ENCODE measurements at places on chromosomes 1 and 21.

DNA sequence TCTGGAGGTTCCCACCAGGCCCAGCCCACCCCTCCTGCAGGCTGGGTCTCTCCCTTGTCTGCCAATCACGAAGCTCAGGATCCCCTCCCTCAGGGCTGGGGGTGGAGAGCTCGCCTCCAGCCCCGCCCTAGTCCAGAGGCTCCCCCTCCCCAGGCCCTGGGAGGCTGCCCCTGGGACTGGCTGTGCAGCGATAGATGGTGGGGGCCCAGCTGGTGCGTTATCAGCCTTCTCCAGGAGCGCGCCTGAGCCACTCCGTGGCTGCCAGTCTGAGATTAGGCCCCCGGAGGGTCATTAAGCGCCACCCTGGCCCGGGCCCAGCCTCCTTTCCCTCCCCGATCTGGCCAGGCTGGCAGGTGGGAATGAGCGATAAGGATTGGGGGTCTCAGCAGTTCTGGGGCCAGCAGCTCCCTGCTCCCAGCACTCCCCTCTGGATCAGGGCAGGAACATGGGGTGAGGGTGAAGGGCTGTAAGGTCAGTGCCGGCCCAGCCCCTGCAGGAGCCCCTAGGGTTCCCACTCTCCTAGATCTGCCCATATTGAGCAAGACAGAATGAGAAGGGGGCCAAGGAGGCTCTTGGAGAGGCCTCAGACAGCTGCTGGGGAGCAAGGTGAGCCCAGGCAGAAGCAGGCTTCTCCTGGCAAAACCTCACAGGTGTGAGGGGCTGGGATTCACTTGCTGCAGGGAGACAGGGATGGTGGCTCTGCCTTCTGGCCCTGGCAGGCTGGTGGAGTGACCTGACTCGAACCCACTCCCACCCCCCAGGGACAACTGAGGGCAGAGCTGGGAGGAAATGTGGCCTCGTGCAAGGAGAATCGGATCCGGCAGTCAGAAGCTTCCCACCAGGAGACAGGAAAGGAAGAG is 8.5 kb downstream of the PDZK1IP1 start:
- no peak overlapping the region for H3K27ac ChIP-seq
- no peak overlapping the region for H3K4me3 ChIP-seq
- no peak for DNase-seq
- no peaks in the 10 kb centered on the region for H3K36me3 ChIP-seq
- H3K27me3 ChIP-seq, result no peaks in the 10 kb centered on the region

- H3K4me3 ChIP-seq, result no peak overlapping the region
- no peak overlapping the region for H3K27ac ChIP-seq
- no peaks in the 10 kb centered on the region for H3K27me3 ChIP-seq
- no peaks in the 10 kb centered on the region for H3K4me1 ChIP-seq
Measured at GRCh38 chr1:79762461-79762860, 755.9 kb upstream of the ADGRL4 start.

- H3K27me3 ChIP-seq, result peaks cover 19% of the 10 kb centered on the region
- H3K4me1 ChIP-seq, result peaks cover 10% of the 10 kb centered on the region
- no peaks in the 10 kb centered on the region for H3K36me3 ChIP-seq
- H3K27ac ChIP-seq, result no peak overlapping the region
- DNase-seq, result no peak
Measured at GRCh38 chr21:45351526-45352275, 53.3 kb upstream of the COL18A1 start.

- no peaks in the 10 kb centered on the region for H3K36me3 ChIP-seq
- peaks cover 4% of the 10 kb centered on the region for H3K27me3 ChIP-seq
- H3K4me1 ChIP-seq, result peaks cover 7% of the 10 kb centered on the region
- H3K4me3 ChIP-seq, result no peak overlapping the region
- no peak for DNase-seq
Measured at GRCh38 chr1:47758341-47759250, 238.6 kb downstream of the TRABD2B start.

DNA sequence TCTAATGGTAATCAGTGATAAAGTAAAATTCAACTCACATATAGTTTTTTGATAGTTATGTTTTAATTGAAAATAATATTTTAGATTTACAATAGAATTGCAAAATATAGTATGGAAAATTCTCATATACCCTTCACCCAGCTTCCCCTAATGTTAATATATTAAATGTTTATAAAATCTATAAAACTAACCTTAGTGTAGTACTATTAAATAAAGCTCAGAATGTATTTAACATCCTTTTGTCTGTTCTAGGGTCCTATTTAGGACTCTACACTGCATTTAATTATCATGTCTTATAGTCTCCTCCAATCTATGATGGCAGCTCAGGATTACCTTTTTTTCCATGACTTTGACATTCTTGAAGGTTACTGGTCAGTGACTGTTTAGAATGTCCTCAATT is 389.2 kb downstream of the LMX1A start:
- no peak for DNase-seq
- H3K4me1 ChIP-seq, result no peaks in the 10 kb centered on the region
- no peaks in the 10 kb centered on the region for H3K36me3 ChIP-seq

DNA sequence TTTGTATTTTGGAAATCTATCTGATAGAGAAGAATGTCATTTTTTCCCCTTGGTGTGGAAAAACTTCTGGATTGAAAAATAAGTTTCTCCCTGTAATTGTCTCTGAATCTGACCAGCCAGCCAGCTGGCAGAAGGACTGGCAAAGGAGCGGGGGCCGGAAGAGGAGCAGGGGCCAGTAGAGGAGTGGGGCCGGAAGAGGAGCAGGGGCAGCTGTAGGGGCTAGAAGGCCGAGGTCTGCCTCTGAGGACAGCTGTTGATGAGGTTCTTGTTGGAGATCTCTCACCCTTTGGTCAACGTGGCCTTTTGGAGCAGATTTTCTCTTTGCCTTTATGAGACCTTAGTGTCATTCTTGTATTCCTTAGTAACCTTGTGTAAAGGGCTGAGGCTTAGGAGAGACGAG is 121.8 kb downstream of the GALNT2 start:
- no peaks in the 10 kb centered on the region for H3K27me3 ChIP-seq
- H3K4me3 ChIP-seq, result no peak overlapping the region
- peaks cover 14% of the 10 kb centered on the region for H3K4me1 ChIP-seq
- H3K27ac ChIP-seq, result no peak overlapping the region
- peaks cover 5% of the 10 kb centered on the region for H3K36me3 ChIP-seq

DNA sequence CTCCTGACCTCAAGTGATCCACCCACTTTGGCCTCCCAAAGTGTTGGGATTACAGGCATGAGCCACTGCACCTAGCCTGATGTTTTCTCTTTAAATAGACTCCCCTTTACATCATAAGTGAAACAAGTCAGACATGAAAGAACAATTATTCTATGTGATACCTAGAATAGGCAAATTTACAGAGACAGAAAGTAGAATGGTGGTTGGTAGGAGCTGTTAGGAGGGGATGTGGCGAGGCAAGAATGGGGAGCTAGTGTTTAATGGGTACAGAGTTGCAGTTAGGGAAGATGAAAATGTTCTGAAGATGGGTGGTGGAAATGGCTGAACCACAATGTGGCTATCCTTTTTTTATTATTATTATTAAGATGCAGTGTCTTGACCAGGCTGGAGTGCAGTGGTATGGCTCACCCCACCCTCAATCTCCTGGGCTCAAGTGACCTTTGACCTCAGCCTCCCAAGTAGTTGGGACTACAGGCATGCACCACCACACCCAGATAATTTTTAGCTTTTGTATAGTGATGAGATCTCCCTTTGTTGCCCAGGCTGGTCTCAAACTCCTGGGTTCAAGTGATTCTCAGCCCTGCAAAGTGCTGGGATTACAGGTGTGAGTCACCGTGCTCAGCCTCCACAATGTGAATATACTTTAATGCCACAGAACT is 28.4 kb downstream of the ELF3 start:
- no peak overlapping the region for H3K4me3 ChIP-seq
- H3K27ac ChIP-seq, result no peak overlapping the region
- H3K4me1 ChIP-seq, result peaks cover 14% of the 10 kb centered on the region
- no peaks in the 10 kb centered on the region for H3K27me3 ChIP-seq

All from keratinocyte (primary cell).